ENCODE measurements at places on chromosomes 3 and 15.

- H3K36me3 ChIP-seq = no peaks in the 10 kb centered on the region
- H3K4me1 ChIP-seq = no peaks in the 10 kb centered on the region
- DNase-seq = no peak
- H3K27ac ChIP-seq = no peak overlapping the region
- no peak overlapping the region for H3K4me3 ChIP-seq
- peaks cover 3% of the 10 kb centered on the region for H3K27me3 ChIP-seq
Measured at GRCh38 chr3:183500981-183501704, 54.4 kb downstream of the KLHL6 start.

DNA sequence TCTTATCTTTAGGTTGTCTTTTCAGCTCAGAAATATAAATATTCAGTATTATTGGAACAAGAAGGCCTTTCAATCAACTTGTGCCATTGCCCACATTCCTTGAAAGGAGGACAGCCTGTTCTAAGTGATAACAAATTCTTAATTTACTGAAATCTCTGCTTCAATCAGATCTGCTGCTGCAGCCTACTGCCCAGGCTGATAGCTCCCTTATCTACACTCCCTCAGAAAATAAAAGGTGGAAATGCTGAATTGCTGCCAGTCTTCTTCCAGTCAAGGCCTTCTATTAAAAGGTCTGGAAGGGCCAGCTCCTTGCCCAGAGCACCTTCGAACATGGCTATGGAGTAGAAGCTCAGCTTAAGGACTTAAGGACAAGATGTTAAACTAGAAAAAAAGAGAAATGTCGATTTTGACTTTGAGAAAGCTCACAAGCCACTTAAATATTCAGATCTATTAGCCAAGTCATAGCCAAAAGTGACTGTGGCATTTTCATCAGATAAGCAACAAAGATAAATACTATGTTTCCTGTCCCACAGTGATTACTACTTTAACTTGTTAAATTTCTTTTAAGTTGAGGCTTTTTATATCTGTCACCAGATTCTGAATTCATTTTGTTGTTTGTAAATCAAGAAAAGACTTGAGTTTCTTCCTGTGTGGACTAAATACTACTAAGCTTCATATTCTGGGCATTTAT lies 480.5 kb upstream of the CBLB start:
- no peak overlapping the region for H3K4me3 ChIP-seq
- H3K4me1 ChIP-seq = peaks cover 16% of the 10 kb centered on the region
- peak; percentile 20 for DNase-seq
- H3K27ac ChIP-seq = no peak overlapping the region
- no peaks in the 10 kb centered on the region for H3K27me3 ChIP-seq
- no peaks in the 10 kb centered on the region for H3K36me3 ChIP-seq

DNA sequence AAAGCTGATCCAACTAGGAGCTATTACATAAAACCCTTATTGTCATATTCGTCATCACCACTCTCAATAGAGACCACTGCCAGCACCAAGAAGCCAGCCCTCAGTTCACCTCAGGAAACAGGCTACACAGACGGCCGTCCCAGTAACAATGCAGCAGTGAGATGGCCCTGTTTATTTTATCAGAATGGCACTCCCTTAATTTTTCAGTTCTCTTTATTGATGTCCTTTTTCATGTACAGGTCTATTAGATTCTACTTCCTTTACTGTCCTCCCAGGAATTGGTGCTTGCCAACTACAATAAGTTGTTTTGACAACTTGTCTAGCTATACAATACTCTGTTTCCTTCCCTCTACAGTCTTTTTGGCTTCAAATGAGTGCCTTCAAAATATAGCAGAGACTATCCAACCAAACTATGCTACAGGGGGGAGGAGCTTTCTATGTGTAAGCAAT lies 272.5 kb downstream of the ZBTB20 start:
- H3K4me3 ChIP-seq = no peak overlapping the region
- no peak overlapping the region for H3K27ac ChIP-seq
- no peak for DNase-seq
- H3K27me3 ChIP-seq = no peaks in the 10 kb centered on the region
- peaks cover 17% of the 10 kb centered on the region for H3K4me1 ChIP-seq

DNA sequence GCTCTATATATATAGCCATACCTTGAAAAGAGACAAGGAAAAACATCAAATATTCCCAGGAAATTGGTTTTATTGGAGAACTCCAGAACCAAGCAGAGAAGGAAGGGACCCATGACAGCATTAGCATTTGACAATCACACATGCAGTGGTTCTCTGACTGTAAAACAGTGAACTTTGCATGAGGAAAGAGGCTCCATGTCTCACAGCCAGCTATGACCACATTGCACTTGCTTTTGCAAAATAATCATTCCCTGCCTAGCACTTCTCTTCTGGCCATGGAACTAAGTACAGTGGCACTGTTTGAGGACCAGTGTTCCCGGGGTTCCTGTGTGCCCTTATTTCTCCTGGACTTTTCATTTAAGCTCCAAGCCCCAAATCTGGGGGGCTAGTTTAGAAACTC lies 85.5 kb downstream of the TGFBR2 start:
- H3K27ac ChIP-seq = no peak overlapping the region
- H3K4me1 ChIP-seq = peaks cover 23% of the 10 kb centered on the region
- H3K36me3 ChIP-seq = peaks cover 50% of the 10 kb centered on the region
- no peaks in the 10 kb centered on the region for H3K27me3 ChIP-seq

DNA sequence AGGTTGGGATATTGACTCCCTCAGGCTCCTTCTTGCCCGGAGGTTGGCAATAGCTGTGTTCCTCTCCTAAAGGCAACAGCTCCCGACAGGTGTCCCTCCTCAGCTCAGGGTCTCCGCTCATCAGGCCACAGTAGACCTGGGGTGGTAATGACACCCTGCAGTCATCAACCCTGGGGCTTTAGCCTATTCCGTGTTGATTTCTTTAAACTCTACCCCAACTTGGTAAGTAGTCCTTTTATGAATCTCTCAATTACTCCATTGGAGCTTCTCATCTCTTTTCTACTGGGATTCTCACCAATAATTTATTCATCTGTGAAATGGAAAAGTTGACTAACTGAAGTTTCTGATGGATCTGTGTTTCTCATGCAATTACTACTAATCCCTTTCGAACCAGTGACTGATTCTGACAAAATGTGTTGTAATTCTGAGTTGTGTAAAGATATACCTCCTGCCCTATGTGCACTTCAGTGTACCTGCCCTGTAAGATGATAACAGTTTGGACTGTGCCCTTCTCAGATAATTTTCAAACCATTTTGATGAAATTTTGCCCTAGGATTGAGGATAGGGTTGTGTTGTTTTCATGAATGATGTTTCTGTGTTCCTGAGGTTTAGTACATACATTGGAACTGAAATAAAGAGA lies 89.7 kb downstream of the RPL39L start:
- no peak for DNase-seq
- no peak overlapping the region for H3K4me3 ChIP-seq
- no peaks in the 10 kb centered on the region for H3K4me1 ChIP-seq
- H3K27ac ChIP-seq = no peak overlapping the region
- H3K36me3 ChIP-seq = no peaks in the 10 kb centered on the region

DNA sequence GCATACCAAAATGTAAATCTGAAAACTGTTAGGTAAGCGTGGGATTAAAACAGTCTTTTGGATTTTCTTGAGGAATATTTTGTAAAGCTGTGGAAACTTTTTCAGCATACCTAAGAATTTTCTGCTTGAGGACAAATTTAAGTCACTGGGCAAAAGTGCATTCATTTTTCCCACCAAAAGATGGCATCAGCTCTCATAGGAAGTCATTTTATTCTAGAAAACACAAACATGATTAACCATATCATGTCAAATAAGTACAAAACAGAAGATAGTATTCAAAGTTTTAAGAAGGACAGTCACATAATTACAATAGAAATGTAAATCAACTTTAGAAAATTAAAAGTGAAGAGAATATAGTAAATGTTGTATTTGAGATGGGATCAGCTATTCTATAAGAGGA lies 63.5 kb downstream of the SLC49A4 start:
- H3K27ac ChIP-seq = no peak overlapping the region
- H3K36me3 ChIP-seq = no peaks in the 10 kb centered on the region
- no peak for DNase-seq
- no peaks in the 10 kb centered on the region for H3K4me1 ChIP-seq

DNA sequence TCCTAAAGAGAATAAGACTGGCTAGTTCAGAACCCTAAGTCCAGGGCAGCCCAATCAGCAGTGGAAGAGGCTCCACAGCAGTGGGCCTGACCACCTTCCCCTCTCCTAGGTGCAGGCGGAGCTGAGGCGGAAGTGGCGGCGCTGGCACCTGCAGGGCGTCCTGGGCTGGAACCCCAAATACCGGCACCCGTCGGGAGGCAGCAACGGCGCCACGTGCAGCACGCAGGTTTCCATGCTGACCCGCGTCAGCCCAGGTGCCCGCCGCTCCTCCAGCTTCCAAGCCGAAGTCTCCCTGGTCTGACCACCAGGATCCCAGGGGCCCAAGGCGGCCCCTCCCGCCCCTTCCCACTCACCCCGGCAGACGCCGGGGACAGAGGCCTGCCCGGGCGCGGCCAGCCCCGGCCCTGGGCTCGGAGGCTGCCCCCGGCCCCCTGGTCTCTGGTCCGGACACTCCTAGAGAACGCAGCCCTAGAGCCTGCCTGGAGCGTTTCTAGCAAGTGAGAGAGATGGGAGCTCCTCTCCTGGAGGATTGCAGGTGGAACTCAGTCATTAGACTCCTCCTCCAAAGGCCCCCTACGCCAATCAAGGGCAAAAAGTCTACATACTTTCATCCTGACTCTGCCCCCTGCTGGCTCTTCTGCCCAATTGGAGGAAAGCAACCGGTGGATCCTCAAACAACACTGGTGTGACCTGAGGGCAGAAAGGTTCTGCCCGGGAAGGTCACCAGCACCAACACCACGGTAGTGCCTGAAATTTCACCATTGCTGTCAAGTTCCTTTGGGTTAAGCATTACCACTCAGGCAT lies 33.7 kb downstream of the VIPR1 start:
- H3K4me3 ChIP-seq = no peak overlapping the region
- no peaks in the 10 kb centered on the region for H3K36me3 ChIP-seq
- no peaks in the 10 kb centered on the region for H3K4me1 ChIP-seq
- DNase-seq = no peak
- H3K27ac ChIP-seq = no peak overlapping the region

- no peaks in the 10 kb centered on the region for H3K27me3 ChIP-seq
- peak overlapping the region; percentile 57 for H3K27ac ChIP-seq
- DNase-seq = peak; percentile 95
Measured at GRCh38 chr3:31361371-31362273, 171.1 kb upstream of the STT3B start.

GRCh38 chr3:44554626-44555592 lies at the start of gene ZKSCAN7:
ZKSCAN7 (plus strand) TSS chr3:44555193; CDS start chr3:44557048, 1,855 bp downstream.
- H3K27ac ChIP-seq = peak within 1 kb of the TSS; percentile 53
- peaks cover 7% of the 10 kb centered on the region for H3K4me1 ChIP-seq
- no peaks in the 10 kb centered on the region for H3K27me3 ChIP-seq

DNA sequence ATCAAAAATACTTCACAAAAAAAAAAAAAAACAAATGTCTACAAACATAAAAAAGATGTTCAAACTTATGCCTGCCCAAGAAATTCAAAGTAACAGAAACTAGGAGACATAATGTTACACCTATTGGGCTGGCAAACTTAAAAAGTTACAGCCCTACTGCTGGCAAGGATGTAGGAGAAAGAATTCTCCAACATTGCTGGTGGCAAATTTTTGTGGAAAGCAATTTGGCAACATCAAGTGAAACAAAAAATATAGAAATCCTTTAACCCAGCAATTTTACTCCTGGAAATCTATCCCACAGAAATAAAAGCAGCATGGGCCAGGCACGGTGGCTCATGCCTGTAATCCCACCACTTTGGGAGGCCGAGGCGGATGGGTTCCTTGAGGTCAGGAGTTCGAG lies 73.2 kb downstream of the STAG1 start:
- peak; percentile 45 for DNase-seq
- no peak overlapping the region for H3K4me3 ChIP-seq
- H3K36me3 ChIP-seq = no peaks in the 10 kb centered on the region
- H3K4me1 ChIP-seq = no peaks in the 10 kb centered on the region

DNA sequence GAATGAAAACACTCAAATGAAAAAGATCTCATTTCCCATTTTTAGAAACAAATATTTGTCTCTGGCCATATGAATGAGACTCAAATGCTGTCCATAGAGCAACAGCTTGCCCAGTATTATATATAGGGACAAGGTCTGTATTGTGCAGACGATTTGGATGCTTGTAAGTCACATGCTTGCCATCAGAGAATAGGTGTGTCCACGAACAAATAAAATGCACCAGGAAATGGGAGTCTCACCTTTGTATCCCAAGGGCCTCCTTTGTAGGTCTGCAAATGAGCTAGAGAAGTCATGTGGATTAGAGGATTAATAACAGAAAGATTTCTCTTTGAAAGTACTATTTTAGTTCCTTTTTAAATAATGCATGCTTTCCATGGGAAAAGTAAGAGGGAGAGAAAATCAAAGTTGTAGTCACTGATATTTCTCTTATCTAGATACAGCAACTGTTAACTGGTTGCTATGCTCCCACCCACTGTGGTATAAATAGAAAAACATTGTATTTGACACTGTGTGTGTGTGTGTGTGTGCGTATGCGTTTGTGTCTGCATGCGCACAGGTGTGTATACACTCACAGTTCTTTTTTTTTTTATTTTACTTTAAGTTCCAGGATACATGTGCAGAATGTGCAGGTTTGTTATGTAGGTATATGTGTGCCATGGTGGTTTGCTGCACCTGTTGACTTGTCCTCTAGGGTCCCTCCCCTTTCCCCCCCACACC lies 383.4 kb upstream of the ARRDC4 start:
- no peaks in the 10 kb centered on the region for H3K27me3 ChIP-seq
- DNase-seq = no peak
- no peaks in the 10 kb centered on the region for H3K4me1 ChIP-seq
- H3K36me3 ChIP-seq = no peaks in the 10 kb centered on the region
- no peak overlapping the region for H3K4me3 ChIP-seq
- no peak overlapping the region for H3K27ac ChIP-seq

DNA sequence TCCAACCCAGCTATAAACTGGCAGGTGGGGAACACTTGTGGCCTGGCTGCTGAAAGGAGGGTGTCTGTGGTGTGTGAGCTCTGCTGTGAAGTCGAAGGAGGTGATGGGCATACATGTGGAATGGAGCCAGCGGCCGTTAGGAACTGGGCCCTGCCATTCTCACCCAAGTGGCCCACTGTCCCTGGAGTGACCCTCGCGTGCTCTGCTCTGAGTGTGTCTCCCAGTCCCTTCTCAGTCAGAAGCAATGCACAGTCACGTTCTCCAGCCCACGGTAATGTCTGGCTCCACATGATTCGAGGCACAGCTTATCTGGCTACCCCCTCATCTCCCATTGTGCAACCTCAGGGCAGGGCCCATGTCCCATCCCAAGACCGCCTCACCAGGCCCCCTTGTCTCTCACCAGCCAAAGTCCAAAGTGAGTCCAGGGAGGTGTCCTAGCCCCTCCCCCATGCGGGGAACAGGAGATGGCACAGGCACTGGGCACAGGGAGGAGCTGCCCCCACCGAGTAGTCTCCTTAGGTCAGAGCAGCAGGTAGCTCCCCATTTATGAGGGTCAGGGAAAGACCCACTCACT lies 62.9 kb downstream of the ZNF445 start:
- no peak overlapping the region for H3K4me3 ChIP-seq
- no peaks in the 10 kb centered on the region for H3K4me1 ChIP-seq
- H3K27me3 ChIP-seq = no peaks in the 10 kb centered on the region
- no peak for DNase-seq
